ENCODE measurements at places on chromosomes 11 and 22. TPM values are rescaled to one million over a fixed set of nuclear protein-coding genes. Genes with fewer than 3 reads are reported as not detected.
A peak's percentile ranks its signal among the peaks of the same experiment; 100 is the strongest.

GRCh38 chr11:65211293-65212105, 29.8 kb downstream of the CAPN1 start:
- no peak for DNase-seq

DNA sequence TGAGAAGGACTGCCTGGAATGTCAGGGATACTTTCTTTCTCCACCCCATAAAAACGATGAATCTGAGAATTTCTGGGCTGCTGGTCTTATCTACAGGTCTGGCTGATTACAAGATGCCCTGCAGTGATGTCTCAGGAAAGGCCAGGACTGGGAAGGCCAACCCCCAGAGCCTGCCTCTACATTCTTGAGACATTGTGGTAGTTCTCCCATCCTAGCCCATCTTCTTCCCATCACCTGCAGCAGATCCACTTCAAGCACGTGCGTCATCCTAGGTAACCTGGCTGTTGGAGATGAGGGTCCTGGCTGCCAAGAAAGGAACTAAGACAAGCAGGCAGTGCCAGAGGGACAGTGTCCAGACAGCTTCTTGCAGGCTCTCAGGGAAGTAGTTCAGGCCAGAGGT, 44.1 kb upstream of the E2F8 start:
- DNase-seq, result no peak

DNA sequence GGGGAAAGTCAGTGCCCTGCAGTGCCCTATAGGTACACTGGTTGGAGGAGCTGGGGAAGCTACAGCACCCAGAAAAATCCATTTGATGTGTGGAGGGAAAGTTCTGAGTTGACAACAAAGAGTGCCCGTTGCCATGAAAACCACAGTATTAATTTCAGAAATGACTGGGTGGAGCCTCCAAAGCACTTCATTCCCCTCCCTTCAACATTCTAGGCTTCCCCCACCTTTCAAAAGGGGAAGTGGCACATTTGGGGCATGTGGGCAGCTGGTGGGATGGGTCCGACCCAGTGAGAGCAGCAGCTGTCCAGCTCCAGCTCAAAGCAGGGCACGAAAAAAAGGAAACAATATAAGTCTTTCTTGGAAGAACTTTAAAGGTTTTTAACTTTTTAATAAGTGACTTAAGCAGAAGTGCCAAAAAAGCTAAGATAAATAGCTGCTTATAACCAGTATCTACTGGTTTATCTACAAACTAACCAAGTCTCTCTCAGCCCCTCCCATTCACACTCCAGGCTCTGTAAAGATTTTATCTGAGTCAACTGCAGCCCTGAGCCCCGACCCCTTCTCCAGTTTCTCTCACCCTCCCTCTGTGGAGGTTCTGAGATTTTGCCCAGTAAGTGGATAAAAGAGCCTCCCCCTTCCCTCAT, 9.0 kb upstream of the AHNAK start:
- peak; percentile 77 for DNase-seq

TNNT3 gene
- total RNA-seq, result 4.7 TPM

ZBTB16 gene
- total RNA-seq, result 171 TPM

DNA sequence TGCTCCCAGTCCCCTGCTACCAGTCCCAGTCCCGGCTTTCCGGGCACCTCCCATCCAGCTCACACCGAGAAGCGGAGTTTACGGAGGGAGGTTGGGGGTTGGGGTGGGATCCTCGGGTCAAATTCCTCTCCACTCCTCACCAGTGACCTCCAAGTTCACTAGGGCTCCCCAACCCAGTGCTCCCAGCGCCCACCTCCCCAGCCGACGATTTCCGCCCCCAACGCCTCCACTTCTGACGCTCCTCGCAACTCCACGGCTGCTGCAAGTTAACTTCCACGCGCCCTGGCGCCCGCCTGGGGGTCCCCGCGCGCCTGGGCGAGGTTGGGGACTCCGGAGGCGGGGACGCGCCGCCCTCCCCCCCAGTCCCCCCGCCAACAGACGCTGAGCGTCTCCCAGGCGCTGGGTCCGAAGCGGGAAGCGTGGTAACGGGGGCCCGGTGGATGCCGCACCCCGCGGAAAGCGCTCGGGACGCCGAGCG, 526 bp downstream of the TPST2 start:
- DNase-seq, result peak; percentile 66

DNA sequence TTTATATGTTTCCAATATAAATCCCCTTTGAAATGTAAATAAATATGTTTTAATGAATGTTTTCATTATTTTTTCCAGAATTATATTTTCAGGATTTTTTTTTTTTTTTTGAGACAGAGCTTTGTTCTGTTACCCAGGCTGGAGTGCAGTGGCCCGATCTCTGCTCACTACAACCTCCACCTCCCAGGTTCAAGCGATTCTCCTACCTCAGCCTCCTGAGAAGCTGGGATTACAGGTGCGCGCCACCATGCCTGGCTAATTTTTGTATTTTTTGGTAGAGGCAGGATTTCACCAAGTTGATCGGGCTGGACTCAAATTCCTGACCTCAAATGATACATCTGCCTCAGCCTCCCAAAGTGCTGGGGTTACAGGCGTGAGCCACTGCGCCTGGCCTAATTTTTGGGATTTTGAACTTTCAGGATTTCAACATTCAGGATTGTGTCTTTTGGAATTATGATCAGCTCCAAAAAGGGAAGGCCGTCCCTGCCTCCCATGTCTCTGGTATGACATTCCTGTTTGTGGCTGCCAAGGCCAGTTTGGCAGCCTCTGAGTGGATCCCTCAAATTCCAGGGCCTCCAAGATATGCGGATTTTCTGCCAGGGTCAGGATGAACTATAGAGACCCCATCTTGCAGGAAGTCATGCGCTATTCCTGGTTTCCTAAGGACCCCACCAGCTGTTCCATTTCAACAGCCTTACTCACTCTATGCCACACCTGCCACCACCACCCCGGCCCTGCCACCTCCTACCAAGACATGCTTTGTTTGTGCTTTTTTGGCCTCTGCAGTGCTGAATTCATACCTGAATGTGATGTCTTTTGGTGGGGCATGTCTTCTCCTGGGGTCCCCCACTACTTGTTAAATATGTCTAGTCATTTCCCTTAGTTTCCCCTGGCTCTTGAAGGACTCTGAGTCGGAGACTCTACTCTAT, 21.9 kb upstream of the TMPRSS4 start:
- no peak for DNase-seq

IGLL1 gene
- total RNA-seq, result not detected

SCUBE2 gene
- 7.1 TPM for total RNA-seq

GRCh38 chr11:75107187-75107586, 10.5 kb upstream of the OR2AT4 start:
- DNase-seq, result no peak

KREMEN1 gene
- total RNA-seq, result 23.5 TPM

DNA sequence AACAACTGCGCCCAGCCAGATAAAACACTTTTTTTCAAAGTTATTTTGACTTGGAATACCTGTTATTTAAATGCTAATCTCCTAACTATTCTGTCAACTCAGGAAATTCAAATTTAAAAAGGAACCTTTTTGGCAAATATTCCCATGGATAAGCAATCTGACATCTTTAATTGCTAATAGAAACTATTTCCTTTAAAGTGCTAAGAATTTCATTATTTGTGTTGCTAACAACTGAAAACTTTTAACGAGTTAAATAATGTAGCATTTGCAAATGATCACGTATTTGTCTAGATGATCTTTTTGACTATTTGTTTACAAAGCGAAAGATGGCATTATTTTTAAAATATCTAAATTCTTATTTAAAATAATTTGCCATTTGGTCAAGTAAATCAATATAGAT, 28.8 kb downstream of the CSTF3 start:
- DNase-seq, result no peak
